ENCODE measurements at places on chromosomes 2 and 18.
A peak's percentile ranks its signal among the peaks of the same experiment; 100 is the strongest.

DNA sequence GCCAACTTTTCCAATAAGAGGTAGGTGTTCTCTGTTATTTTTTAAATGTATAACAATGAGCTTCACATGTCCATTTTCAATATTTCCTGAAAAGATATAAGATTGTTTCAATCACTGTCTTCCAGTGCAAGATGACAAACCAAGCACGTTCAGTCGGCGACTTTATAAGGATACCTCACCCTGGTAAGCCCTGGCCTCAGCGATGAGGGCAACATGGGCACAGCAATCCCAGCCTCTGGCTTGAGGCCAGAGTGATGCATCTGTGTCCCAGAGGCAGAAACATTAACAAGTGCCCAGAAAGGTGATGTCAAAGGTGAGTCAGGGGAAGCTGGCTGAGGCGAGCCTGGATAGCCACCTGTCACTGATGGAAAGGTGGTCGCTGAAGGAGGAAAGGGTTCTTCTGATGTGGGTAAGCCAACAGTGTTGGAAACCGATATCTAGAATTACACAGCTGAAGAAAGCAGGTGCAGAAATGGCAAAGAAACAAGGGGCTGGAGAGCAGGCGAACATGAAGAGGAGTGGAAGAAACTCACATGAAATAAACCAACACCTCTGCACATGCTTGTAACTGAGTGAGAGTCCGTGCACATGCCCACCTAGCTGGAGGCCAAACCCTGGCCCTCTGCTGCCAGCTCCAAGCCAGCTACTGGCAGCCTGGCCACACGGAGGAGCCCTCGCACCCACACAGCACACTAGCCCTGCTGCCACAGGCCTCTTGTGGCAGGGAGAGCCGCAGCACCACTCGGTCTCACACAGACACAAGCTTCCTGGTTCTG is 65.5 kb downstream of the FBXO15 start:
- DNase-seq: peak; percentile 29

- DNase-seq: no peak
Measured at GRCh38 chr2:8566155-8566670, 115.6 kb upstream of the ID2 start.

- DNase-seq: no peak
Measured at GRCh38 chr2:146642066-146642465, 1202.8 kb upstream of the ACVR2A start.

DNA sequence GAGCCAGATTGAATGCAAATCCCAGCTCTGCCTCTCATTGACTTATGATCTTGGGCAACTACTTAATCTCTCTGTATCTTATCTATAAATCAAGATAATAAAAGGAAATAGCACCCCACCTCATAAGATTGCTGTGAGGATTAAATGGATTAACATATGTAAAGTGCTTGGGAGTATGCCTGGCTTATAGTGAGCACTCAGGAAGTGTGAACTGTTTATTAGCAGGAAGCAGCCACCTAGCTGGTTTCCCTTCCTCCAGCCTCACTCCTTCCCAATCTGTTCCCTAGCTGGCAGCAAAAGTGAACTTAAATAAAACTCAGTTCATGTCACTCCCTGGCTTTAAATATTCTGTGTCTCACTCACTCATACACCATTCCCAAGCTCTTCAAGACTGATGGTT is 526.6 kb upstream of the PKDCC start:
- DNase-seq: no peak

DNA sequence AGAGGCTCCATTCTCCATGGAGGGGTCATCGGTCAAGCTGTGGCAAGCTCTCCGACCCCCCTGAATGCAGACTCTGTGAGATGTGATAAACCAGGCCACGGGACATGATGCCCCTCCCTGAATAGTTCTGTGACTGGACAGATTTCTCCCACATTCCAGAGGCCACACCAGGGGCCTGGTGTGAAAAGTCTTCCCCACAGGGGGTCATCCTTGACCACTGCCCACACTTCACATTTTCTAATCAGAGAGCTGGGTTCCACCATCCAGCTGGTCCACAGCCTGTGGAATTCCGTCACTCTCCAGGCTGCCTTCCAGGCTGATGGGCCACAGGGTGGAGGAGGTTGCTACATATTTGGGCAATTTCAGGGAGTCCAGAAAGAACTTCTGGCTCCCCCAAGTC is 51.3 kb upstream of the CYRIA start:
- no peak for DNase-seq

DNA sequence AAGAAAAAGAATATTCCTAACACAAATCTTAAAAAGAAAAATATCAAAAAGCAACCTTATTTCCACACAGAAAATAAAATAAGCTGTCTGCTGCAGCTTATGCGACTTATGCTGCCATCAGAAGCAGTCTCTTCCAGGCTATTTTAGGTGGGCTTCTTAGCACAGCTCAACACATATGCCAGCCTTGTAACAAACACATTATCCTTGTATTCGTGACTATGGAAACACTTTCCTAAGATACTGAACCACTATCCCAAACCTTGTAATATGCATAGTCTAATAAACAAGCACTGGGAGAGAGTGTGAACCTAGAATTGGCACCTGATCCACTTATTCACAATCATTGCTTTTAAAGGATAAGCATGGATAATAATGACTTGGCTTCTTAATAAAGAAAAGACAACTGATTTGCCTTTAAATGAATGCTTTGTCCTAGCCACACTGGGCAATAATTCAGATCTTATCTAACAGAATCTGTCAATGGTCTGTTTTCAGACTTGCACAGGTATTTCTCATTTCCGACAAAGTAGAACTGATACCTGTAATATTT is 40.0 kb upstream of the RNU4ATAC start:
- no peak for DNase-seq

GRCh38 chr18:48713309-48713708 is 174.5 kb downstream of the CTIF start:
- no peak for DNase-seq

DNA sequence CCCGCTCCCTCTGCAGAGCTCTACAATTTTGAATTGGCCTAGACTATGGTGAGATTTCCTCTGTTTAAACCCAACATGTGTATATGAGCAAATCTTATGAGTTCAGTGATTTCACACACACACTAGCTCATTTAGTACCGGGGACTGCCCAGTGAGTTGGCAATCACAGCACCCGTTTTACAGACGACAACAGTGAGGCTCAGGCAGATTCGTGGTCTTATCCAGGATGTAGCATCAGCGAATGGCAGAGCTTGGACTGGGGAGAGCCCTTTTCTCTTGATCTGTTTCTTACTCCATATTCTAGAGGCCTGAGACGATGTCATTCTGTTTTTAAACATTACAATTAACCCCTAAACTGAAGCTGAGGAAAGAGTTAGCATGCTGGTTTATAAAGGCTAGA is 419.9 kb downstream of the NBAS start:
- no peak for DNase-seq

GRCh38 chr2:19346983-19347618 is 11.3 kb downstream of the OSR1 start:
- DNase-seq: no peak

DNA sequence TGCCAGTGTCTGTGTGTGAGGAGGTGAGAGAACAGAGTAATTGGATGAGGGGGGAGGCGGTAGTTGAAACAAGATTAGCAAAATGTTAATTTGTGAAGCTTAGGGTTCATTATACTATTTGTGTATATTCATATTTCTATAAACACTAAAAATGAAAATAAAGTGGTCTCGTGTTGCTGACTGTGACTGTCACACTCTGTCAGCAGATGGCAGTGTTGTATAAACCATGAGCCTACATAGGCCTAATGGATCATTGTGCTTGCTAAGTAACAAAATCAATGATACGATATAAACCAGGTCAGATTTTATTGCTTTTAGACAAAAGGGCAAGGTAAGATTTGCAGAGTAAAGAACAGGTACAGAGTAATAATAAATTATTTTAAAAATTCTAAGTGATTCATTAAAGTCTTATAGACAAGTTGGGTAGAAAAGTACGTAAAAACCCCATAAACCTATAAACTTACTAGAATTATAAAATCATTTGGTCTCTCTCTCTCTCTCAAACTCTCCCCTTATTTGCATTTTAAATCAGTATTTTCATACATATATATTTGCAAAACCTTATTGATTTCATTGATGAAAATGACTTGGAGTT is 182.7 kb downstream of the RPIA start:
- DNase-seq: no peak

- DNase-seq: no peak
Measured at GRCh38 chr2:155363349-155363888, 664.9 kb downstream of the KCNJ3 start.

GRCh38 chr2:5977477-5977876 is 285.3 kb downstream of the SOX11 start:
- no peak for DNase-seq

DNA sequence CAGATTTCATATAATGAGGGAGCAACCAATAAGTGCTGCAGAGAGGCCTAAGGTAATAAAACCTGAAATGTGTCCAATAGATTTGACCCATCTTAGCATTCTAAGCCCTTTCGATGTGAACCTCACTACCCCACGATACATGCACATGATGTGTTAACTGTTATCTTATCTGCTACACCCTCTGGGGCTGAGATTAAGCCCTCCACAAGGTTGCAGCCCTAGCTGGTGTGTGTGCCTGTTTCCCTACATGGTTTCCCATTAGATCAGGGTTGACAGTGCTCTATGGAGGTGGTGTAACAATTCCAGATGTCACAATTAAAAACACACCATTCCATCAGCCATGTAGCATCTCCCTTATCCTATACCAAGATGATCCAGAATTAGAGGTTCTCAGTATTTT is 68.9 kb upstream of the THSD7B start:
- no peak for DNase-seq
